ENCODE measurements at places on chromosomes 1 and 21. TPM values are rescaled to one million over a fixed set of nuclear protein-coding genes. Genes with fewer than 3 reads are reported as not detected.

Gene OR14K1
- 1.1 TPM for total RNA-seq

Gene SAMD11
- 7.4 TPM for total RNA-seq

Gene PRDM2
- total RNA-seq = 63.9 TPM

Gene LCE2B
- not detected for total RNA-seq

Gene KRTAP19-6
- total RNA-seq = not detected

Gene AKT3
- total RNA-seq = 51.7 TPM

Gene SPATA6
- total RNA-seq = 41.5 TPM

Gene CCNL2
- total RNA-seq = 224 TPM

Gene MARCKSL1
- 64.3 TPM for total RNA-seq

Gene ZNF593OS
- 0.33 TPM for total RNA-seq

Gene LYSMD1
- 19.7 TPM for total RNA-seq

Gene FCGR2B
- total RNA-seq = 4.9 TPM

Gene AXDND1
- total RNA-seq = 0.27 TPM

Gene SPATA46
- not detected for total RNA-seq

Gene ACBD3
- total RNA-seq = 66.2 TPM

Gene C1QB
- total RNA-seq = 176 TPM

Gene RNU1-4
- total RNA-seq = under 0.01 TPM

Gene TNFRSF8
- total RNA-seq = not detected

Gene UTS2
- total RNA-seq = not detected

Gene F13B
- not detected for total RNA-seq

Gene RNF186
- total RNA-seq = not detected

Gene FAM131C
- 1.3 TPM for total RNA-seq

Gene BTG3
- 37.5 TPM for total RNA-seq

Gene CNR2
- 0.54 TPM for total RNA-seq

Gene ADORA3
- total RNA-seq = 2.5 TPM
